ENCODE measurements at places on chromosomes 1 and 21. TPM values are rescaled to one million over a fixed set of nuclear protein-coding genes. Genes with fewer than 3 reads are reported as not detected.

SYNJ1 gene
- 19.4 TPM for total RNA-seq

NFASC gene
- 63.8 TPM for total RNA-seq

TMEM53 gene
- 7.2 TPM for total RNA-seq

CSF3R gene
- total RNA-seq = 9.5 TPM

DNA sequence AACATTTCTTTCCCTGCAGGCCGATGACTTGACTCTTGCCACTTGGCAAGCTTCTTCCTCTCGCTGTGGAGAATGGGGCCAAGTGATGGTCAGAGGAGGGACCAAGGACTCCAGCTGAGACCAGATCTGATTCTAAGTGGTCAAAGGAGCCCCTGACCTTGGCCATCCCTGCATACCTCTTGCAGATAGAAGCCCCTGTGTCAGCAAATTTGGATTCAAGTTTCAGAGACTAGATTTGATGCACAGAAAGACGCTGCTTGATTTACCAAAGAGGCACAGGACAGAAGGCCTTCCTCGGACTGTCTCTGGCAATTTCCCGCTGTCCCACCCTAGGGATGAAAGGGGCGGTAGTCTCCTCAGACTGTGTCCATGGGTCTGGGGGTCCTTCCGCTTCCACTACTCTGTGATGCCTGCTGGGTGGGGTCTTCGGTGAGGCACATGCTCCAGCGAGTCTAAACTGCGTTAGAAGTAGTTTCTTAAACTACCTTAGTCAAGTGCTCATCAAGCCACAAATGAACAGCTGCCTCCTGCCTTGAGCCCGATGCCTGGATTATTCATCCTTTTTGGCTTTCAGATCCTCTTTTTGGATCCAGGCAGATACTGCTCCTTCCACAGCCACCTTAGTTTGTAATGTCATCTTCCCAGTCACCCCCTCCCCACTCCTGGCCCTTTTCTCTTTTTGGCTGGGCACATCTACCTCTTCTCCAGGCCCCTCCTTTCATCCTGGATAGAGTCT is 31.8 kb upstream of the RBM15 start:
- DNase-seq = no peak

- no peak for DNase-seq
These were observed 10.3 kb downstream of the B3GALT2 start for GRCh38 chr1:193176113-193176512.

DNA sequence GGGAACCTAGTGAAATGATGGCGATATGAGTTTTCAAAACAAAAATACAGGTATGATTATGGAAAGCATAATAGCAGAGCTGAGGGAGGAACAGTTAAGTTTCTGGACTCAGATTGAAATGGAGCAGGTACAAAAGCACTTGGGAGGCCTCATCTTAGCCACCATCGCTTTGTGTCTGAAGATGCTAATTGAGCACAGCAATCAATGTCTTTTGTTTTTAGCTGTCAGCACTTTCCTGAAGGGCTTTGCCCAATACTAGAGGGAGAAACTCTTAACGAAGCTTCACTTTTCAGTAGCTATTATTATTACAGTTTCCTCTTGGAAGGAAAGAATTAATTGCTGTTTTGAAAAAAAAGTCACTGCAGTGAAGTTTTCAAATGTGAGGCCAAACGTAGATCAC is 348.7 kb downstream of the RWDD3 start:
- DNase-seq = no peak

DNA sequence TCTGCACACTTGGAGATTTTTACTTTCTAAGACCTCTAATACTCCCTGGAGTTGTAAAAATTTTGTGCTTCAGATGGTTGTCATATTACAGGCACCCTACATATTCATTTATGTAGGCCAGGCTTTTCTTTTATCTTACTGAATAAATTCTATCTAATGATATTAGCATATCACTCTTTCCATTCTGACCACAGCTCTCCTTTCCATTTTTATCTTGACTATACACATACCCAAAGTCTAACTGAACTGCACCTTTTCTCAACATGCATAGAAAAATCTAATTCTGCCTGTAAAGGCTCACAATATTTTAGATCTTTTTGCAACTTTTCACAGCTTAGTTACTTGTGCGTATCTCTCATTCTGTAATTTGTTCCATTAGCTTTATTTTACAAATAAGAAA is 52.7 kb upstream of the TSHB start:
- DNase-seq = no peak

DNA sequence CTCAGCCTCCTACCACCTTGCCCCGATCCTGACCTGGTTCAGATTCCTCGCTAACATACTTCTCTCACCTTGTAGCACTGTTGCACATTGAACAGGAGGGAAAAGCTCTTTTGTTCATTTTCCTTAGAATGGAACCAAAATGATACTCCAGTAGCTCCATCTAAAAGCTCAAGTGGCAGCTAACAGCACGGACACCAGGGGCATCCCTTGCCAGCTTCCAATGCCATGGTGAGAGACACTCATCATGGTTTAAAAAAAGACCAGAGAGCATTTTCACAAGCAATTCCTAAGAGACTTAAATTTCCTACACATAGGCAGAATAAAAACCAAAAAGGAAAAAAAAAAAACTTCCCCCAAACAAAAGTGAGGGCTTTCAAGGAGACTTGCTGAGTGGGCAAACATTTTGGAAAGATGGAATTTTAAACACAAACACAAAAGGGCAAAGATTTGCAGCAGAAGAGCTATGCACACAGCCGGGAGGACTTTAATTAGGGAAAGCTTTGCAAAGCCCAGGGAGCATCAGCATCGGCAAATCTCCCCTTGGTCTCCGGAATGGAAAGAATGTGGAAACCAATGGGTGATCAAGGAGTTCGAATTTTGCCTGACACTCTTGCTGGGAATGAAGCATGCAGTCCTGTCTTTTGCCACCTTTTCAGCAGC is 84.3 kb downstream of the CAPZB start:
- no peak for DNase-seq

- no peak for DNase-seq
These were observed 32.2 kb upstream of the RPTN start for GRCh38 chr1:152191260-152191659.

DNA sequence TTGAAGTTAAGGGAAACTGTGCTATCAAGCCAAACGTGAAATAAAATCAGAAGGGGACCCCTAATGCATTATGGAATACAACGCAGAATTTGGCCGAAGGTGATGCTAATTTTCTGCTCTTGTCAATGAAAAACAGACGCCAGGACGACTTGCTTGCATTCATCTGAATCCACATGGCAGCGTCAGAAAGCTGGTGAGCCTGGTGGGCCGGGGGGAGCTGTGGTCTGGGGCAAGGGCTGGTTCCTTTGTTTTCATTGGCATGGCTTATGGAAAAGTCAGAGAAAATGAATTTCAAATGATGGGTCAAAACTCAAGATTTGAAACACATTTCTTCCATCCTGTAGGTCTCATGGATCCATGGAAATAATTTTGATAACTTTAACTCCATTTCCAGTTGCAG is 86.4 kb upstream of the RUNX1 start:
- no peak for DNase-seq

DNA sequence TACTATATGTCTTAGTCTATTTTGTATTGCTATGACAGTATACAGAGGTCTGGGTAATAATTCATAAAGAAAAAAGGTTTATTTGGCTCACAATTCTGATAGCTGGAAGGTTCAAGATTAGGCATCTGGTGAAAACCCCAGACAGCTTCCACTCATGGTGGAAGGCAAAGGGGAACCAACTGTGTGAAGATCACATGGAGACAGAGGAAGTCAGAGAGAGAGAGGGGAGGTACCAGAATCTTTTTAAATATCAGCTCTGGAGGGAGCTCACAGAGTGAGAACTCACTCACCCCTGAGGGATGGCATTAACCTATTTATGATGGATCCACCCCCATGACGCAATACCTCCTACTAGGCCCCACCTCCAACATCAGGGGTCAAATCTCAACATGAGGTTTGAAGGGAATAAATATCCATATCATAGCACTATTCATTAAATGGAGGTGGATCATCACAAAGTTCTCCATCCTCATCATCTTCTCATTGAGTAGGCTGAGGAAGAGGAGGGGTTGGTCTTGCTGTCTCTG is 290.5 kb downstream of the DSCAM start:
- no peak for DNase-seq

DNA sequence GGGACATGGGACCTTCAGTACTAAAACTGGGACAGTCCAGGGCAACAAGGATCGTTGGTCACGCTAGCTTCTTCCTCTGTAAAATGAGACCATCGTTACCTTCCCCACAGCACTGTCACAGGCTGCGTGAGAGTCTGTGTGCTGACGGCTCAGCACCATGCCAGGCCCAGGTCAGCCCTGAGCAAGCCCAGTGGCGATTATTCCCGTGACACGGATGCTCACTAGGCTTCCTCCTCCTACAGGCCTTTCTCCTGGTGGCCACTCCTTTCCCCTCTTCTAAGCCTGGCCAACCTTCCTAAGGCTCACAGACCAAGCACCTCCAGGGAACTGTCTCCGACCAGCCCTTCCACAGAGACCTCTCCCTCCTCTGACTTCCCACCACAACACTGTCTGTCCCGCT is 69.3 kb upstream of the RUNX3 start:
- DNase-seq = no peak

DNA sequence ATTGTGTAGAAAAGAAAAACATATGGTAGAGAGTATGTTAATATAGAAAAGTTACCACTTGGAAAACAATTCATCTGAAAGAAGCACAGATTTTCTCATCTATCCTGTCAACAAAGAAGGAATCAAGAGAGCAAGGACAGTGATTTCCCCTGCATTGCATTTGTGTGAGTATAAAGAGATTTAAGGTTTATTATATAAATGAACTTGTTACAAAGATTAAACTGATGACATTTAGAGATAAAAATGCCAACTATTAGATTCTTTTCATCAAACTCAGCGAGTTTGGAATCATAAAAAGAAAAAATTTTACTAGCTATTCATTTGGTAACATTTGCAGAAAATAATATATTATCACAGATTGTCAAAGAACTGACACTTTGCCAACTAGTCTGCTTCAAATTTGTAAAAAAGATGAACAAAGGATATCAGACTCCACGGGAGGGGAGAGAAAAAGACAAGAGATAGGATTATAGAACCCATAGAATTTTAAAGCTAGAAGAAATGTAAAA is at the start of gene RGS21:
Gene RGS21, plus strand, starts transcription at position 51 of the 509 bp plus-strand sequence. CDS start 26,045 bp downstream, outside the sequence.
- no peak for DNase-seq
